ENCODE measurements at places on chromosomes 4 and X.

DNA sequence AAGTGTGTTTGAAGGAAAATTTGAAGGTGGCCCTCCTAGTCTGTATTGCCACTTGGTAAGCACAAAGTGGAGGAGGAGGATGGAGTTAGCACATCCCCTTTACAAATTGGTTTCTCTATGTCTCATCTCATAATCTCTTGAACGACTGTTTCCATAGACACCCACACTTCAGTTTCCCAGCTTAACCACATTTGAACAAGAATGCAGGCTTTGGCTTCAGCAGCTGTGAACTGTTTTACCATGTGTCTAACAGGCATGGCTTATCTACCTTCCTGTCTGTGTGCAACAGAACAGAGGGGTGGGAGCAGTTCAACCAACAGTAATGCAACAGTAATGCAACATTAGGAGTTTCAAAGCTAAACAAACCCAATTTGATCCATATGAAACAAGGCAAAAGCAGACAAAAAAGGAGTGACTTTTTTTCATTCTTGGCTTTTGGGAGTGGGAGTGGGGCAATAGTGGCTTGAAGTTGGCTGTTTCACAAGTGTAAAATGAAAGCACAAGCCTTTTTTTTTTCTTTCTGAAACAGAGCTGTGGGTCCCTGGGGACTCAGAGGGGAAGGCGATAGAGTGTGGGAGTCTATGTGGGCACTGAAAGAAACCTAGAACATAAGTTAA lies 108.0 kb downstream of the ITM2A start:
- peak; percentile 36 for DNase-seq

GRCh38 chr4:110172972-110173371 lies 25.4 kb downstream of the ELOVL6 start:
- DNase-seq: no peak

DNA sequence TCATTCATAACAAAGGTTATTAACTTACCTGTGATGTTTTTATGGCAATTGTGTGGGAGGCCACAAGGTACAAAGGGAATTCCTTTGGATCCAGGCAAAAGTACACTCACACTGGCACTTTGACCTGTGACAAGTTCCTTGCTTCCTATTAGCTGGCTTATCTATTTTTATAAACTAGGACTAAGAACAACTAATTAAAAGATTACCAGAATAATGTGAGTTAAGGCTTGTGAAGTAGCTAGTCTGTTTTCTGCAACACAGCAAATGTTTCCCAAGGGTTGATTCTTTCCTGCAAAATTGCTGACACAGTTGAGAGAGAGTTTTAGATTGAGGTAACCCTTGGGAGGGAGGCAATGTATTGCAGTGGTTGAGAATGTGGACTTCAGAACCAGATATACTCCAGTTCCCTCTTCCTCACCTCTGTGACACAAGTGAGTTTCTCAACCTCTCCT lies 107.9 kb downstream of the CPEB2 start:
- no peak for DNase-seq

- DNase-seq: peak; percentile 67
These were observed 350.3 kb downstream of the PTTG2 start for GRCh38 chr4:38310446-38311043.

GRCh38 chrX:118528071-118528737 lies 32.6 kb downstream of the DOCK11 start:
- peak; percentile 52 for DNase-seq

DNA sequence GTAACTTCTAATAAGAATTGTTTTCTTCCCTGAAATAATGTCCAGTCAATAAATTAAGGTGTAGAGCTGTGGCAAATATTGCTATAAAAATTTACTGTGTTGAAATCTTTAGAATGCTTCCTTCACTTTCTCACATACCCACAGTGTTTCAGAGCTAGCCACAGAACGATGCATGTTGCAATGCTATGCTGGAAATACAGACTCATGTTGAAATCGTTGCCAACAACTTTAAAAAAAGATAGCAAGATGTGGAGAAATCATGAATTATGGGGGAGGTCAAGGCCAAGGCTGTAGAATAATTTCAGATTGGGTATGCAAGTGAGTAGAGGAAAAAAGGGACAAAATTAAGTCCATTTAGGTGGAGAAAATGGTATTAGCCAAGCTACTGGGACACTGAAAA lies 204.8 kb downstream of the VEGFC start:
- no peak for DNase-seq

- no peak for DNase-seq
These were observed 30.0 kb downstream of the RCHY1 start for GRCh38 chr4:75484190-75484589.

- no peak for DNase-seq
These were observed 112.7 kb downstream of the ZAR1 start for GRCh38 chr4:48602763-48603162.

- no peak for DNase-seq
These were observed 393.4 kb downstream of the PABPC4L start for GRCh38 chr4:133808151-133808550.

- no peak for DNase-seq
These were observed 227.2 kb upstream of the BMP3 start for GRCh38 chr4:80803337-80803736.

- DNase-seq: no peak
These were observed 69.8 kb downstream of the MTNR1A start for GRCh38 chr4:186485561-186486062.

GRCh38 chr4:70269674-70270073 lies 27.3 kb downstream of the CSN3 start:
- DNase-seq: no peak

DNA sequence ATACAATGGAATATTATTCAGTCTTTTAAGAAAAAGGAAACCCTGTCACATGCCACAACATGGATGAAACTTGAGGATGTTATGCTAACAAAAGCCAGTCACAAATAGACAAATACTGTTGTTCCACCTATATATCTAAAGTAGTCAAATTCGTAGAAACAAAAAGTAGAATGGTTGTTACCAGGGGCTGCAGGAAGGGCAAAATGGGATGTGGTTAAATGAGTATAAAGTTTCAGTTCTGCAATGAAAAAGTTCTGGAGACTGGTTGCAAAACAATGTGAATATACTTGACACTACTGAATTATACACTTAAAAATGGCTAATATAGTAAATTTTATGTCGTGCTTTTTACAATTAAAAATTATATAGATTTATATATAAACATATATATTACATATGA lies 12.2 kb downstream of the SPOCK3 start:
- no peak for DNase-seq

GRCh38 chr4:183099537-183100297 lies 660 bp downstream of the WWC2 start:
- DNase-seq: peak; percentile 25

DNA sequence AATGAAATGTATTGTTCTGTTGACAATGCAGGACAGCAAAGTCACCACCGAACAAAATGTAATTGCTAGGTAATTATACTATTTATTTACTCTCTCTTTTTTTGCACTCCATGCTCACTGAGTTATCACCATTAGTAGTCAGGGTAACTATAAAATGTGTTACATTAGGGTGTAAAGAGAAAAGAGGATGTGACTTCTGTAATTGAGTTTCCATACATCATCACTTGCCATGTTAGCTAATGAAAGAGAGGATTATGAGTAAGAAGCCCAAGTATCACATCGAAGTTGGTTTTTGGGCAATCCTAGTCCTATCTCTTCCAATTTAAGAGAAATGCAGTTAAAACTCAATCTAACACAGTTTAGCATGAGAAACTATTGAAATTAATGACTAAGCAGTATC lies 7.6 kb downstream of the ZXDA start:
- no peak for DNase-seq

DNA sequence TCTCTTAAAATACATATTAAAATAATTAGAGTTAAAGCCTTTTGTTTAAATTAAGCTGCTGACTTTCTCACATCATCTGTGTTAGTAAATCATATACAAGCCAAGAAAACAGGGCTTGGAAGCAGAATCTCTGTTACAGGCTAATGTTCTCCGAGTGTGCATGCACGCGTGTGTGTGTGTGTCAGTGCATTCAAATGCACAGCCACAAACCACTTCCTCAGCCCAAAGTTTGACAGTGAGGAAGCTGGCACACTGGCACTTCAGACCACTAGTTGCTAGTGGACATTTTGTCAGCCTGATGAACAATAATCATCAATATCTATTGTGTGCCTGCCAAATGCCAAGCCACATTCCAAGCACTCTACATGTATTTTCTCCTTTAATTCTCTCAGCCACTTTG lies 5.6 kb downstream of the MAOB start:
- DNase-seq: no peak

DNA sequence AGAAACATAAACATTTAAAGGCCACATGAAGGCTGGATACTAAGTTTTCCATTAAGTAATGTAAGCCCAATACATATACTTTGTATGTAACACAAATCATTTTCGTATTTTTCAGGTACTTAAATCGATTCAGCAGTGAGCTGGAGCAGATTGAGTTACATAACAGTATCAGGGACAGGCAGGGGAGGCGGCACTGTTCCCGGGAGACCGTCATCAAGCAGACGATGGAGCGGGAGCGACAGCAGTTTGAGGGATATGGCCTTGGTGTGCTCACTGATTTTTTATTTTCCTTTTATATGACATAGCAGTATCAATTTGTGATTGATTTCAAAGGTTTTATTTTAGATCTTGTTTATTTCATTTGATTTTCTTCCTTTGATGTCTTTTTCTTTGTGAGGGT lies 20.7 kb downstream of the TMA16 start:
- DNase-seq: no peak

DNA sequence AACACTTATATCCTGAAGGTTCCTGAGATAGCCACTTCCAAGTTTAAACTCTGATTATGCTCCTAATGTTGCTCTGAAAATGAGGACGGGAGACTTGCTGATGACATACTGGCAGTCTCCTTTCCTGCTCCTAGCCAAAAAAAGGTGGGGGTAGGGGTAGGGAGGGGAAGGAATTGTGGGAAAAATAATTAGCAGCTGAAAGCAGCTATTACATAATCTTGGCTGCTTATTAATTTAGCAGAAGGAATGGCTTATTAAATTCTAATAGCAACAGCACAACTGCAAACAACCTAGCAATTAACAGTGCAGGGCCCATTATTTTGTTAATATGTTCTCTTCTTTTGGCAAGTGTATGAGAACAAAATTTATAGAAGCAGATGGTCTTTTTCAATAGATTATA lies 2.0 kb upstream of the AP1S2 start:
- DNase-seq: no peak

- DNase-seq: no peak
These were observed 84.2 kb downstream of the DKK2 start for GRCh38 chr4:106951891-106952290.

DNA sequence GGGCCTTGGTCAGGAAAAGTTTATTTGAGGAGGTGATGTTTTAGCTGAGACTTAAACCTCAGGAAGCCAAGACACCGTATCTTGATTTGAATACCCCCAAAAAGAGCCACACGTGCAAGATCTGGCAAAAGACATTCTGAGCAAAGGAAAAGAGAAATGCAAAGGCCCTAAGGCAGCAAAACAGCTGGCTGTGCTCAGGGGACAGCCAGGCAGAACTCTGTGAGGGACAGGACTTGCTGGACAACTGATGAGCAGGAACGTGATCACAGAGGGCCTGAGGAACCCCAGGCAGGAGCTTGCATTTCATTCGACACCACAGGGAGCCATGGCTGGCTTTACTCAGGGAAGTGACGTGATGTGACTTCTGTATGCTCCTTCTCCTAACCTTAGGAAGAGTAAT lies 56.0 kb downstream of the OCRL start:
- no peak for DNase-seq

DNA sequence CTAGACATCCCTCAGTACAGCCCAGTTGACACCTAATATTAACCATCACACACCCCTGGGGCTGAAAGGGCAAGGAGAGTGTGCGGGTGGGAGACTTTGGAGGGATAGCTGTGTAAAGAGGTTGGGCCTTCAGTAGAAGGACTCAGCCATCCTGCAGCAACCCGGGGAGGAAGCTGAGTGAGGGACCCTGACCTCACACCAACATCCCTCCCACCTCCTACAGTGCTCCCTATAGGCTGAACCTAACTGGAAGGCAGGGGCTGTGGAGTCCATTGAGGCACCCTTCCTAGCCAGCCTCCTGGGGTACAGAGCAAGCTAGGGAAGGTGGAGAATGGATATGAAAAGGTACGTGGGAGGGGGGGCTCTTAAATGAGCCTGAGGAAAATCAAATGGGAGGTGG lies 276.3 kb downstream of the PTTG2 start:
- no peak for DNase-seq

DNA sequence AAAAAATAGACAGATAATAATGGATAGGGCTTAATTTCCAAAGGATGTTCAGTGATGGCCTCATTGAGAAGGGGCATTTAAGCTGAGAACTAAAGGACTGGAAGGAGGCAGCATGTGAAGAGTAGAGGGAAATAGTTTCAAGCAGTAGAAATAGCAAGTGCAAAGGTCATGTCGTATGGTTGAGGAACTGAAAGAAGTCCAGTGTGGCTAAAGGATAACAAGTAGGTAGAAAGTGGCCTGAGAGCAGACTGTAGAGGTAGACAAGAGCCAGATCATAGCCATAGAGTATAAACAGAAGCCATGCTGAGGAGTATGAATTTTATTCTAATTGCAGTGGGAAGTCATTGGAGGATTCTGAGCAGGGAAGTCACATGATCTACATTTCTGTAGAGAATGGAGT lies 72.3 kb downstream of the GRIA3 start:
- DNase-seq: no peak

DNA sequence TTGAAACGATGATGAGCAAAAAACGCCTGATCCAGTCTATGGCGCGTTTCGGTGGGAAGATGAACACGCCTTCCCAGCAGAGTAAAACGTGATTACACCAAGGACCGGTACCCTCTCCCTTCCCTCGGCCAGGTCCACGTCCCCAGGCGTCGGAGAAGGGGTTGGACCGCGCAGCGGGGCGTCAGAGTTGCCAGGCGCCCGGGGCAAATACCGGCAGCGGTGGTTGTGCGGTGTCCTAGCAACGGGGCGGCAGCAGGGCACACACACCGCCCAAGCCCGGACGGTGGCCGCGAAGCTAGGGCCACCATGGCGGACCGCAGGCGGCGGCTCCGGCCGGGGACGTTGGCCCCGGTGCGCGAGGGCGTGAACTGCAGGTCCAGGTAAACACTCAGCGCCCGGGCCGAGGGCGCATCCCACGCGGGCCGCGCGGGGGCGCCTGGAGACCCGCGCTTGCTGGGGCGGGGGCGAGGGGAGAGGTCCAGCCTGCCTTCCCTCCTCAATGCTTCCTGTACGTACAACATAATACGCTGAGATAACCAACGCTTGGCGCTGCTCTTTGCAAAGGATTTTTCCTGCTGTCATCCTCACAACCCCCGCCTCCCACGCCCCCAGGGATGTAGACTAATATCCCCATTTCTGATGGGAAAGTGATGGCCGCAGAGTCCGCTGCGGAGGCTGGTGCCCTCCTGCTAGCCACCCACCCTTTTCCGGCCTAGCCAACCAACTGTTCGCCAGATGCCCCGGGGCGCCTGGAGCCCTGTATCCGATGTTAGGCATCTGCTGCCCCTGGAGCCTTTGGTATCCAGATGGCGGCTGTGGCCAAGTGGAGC lies at the start of gene FAM47E:
FAM47E (plus strand) TSS at position 281 of the 830 bp plus-strand sequence; CDS start at position 307, 26 bp downstream.
- DNase-seq: peak; percentile 23

DNA sequence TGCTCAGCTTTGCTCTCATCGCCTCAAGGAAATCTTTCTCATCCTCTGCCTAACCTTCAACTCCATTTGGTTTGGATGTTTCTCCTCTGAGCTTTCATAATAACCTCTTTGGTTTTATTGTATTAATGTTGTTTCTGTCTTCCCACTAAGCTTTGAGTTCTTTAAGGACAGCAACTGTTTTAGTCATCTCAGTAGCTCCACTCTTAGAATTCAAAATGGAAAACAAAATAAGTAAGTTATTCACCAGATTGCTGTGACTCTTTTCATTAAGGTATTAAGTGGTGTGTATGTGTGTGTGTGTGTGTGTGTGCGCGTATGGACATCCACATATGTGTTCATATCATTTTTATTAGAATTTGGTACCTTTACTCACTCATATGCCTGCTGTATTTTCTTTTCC lies 279.2 kb upstream of the BOD1L1 start:
- no peak for DNase-seq

Data from activated naive CD4-positive, alpha-beta T cell treated with anti-CD3 and anti-CD28 coated beads, Interleukin-2, amount 50 U/mL, for 16 hours (primary cell).